HTR-8/SVneo (cell line): ENCODE measurements at places on chromosomes 1 and 21.

GRCh38 chr21:26686278-26686677 is 113.2 kb upstream of the CYYR1 start:
- DNase-seq: peak; percentile 26

GRCh38 chr1:1110561-1110971 is 5.3 kb downstream of the C1orf159 start:
- DNase-seq: no peak

GRCh38 chr1:156320560-156320959 is 17.5 kb downstream of the CCT3 start:
- no peak for DNase-seq

DNA sequence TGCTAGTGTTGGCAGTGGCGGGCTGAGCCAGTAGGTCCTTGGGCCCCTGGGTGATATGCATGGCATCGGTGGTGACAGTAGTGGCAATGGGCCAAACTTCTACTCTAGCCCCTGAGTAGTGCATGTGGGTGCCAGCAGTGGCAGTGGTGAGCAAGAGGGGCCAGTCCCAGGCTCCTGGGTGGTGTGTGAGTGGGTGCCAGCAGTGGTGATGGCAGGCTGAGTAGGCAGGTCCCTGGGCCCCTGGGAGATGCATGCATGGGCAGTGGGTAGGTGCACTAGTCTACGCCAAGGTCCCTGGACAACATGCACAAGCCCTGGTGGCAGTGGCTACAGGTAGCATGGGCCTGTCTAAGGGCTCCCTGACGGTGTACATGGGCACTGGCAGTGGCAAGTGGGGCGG is 24.6 kb upstream of the TTC22 start:
- DNase-seq: no peak

DNA sequence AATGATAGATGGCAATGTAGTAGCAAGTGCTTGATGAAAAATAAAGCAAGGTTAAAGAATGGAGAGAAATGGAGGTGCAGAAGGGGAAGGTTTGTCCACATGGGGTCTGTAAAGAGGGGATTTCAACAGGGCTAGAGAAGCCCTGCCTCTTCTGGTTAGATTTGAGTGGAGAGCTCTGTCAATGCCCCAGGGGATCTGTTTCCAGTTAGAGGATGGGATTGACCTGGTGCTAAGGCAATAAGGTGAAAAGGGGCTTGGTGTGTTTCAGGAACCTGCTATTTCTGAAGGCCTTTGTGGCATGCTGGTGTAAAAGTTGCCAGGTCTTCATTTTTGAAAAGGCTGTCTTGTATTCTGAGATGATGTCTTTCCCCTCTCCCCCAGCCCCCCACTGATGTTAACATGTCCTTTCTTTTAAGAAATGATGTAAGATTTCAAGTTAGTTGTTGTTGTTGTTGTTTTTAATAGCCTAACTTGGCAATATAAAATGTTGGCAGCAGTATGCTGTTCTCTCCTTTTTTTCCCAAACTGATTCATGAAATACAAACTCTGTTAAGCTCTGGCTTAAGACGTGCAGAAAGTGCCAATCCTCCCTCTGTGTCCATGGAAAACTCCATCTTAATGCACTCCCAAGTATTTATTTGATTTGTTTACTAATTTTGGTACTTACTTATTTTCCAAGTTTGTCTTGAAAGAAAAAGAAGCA is 370.3 kb upstream of the ADGRL2 start:
- DNase-seq: no peak

- DNase-seq: no peak
Observed at GRCh38 chr1:223678841-223679240, 13.3 kb upstream of the CAPN8 start.

- DNase-seq: no peak
Observed at GRCh38 chr1:29585656-29586055, 349.3 kb downstream of the PTPRU start.

DNA sequence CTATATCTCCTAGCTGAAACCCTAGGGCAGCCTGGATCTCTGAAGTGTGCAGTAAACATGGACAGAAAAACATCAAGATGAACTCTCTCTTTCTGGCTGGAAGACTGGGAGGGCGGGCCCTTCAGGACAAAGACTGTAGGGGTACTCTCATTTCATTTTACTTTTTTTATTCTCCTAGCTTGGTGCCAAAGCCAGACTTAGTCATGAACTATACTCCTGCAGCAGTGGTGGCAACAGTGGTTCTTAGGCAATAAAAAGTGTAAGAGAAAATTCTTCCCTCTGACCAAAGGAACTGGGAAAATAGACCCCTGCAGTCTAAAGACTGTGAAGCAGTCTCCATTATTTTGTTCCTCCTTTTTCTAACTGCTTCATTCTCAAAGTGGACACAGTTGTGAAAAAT is 213.8 kb upstream of the JUN start:
- DNase-seq: no peak

DNA sequence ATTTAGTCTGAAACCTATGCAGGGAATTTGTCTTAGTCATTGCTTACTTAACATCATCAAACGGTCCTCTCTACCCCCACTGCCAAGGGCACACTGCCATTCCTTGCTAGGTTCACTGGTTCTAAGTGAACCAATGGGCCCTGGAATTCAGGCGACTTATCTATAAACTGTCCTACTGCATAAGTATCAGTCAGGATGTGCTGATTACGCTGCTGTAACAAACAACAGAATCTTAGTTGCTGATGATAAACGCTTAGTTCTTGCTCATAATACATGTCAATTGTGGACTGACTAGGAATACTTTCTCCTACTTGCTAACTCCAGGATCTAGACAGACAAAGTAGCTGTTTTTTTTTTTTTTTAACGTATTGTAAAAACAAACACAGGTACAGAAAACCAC is 136.1 kb downstream of the PRDM2 start:
- no peak for DNase-seq

DNA sequence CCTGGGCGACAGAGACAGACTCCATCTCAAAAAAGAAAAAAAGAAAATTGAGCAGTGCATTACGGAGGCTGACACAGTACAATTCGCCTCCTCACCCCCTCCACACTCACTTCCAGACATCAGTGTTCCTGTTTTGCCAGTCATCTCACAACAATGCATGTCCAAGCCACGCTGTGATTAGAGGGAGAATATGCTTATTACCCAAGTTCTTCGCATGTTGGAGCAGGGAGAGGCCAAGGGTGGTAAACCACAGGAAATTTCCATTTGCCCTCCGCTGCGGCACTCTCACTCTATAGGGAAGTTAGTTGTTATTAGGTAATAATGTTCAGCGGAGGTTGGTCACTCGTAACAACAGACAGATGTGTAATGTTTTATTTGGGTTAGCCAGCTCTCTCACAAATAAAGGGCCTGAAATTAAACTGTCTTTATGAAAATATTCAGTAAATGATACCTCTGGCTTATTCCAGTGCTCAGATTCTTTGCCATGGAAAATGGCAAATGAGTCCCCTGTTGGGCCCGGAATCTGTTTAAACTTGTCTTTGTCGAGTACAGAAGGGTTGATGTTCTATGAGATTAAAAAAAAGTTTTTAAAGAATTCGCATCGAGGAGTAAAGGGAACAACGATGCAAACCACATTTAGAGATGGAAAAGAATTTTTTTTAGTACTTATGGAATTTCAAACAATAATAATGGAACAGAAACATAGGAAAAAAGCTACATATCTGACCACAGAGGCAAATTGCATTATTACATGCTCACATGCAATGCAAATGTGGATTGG is 33.1 kb downstream of the KCNJ15 start:
- peak; percentile 50 for DNase-seq

GRCh38 chr1:230351514-230351913 is 74.6 kb downstream of the PGBD5 start:
- DNase-seq: no peak
